Cardiac muscle cell (in vitro differentiated cells and primary cell): ENCODE measurements at places on chromosomes 3 and 15. TPM values are rescaled to one million over a fixed set of nuclear protein-coding genes. Genes with fewer than 3 reads are reported as not detected.

CKMT1B gene
- 1.5 and 3.8 TPM in 2 replicates for total RNA-seq

- DNase-seq = no peak
- H3K4me1 ChIP-seq = peaks cover 4% of the 10 kb centered on the region
- no peak overlapping the region for H3K4me3 ChIP-seq
- H3K27ac ChIP-seq = no peak overlapping the region
- H3K36me3 ChIP-seq = peaks cover 7% of the 10 kb centered on the region
Observed at GRCh38 chr15:51966192-51966591, 5.4 kb downstream of the LEO1 start.

DNA sequence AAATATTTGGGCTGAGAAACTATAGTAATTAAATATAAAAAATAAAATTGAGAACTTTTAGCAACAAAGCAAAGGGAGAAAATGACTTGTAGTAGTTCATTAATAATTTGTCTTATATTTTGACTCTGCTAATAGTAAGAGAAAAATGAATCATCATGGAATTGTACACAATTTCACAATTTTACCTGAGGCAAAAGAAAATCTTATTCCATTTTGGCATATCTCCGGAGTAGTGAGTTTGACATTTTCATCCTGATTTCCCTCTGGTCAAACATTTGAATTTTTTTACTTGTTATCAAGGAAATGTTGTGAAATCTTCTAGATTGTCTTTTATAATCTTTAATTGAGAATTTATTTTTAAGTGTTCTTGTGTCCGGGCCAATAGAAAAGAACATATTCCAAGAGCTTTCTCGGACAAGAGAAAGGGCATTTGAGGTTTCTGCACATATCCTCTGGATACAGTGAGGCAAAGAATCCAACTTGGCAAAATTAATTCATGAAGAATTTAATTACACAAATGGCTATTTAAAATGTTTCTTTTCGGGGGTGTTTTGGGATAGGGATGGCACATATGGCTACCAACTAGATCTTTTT lies 89.3 kb upstream of the IGSF10 start:
- no peak overlapping the region for H3K27ac ChIP-seq
- DNase-seq = peak; percentile 67
- H3K27me3 ChIP-seq = no peaks in the 10 kb centered on the region
- H3K4me3 ChIP-seq = no peak overlapping the region
- no peaks in the 10 kb centered on the region for H3K36me3 ChIP-seq
- peaks cover 4% of the 10 kb centered on the region for H3K4me1 ChIP-seq

GRCh38 chr3:48535578-48535977 lies 21.0 kb downstream of the PFKFB4 start:
- no peaks in the 10 kb centered on the region for H3K27me3 ChIP-seq
- H3K4me1 ChIP-seq = no peaks in the 10 kb centered on the region
- DNase-seq = no peak
- H3K27ac ChIP-seq = no peak overlapping the region
- no peak overlapping the region for H3K4me3 ChIP-seq
